NCI-H510A (cell line): ENCODE measurements at places on chromosomes 11 and 22.

- DNase-seq: no peak
These were observed 804 bp downstream of the ACER3 start for GRCh38 chr11:76861490-76861953.

GRCh38 chr22:46292173-46292572, 4.5 kb upstream of the GTSE1 start:
- DNase-seq: no peak

DNA sequence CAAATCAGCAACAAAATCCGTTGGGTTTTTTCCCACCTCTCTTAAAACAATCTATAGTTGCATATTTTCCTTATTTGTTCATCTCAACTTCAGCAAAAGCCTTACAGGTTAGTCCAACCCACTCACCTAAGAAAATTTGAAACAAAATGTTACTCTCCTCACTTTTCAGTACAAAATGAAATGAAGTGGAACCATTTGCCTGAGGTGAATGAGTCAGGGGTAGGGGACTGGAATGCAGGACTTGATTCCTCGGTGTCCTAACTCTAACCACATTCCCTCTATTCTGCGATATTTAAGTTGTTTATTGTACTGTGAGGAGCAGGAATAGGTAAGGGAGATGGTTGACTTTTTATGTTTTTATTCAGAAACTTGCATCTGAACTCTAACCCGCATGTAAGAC, 16.4 kb downstream of the ATP5MG start:
- DNase-seq: no peak

DNA sequence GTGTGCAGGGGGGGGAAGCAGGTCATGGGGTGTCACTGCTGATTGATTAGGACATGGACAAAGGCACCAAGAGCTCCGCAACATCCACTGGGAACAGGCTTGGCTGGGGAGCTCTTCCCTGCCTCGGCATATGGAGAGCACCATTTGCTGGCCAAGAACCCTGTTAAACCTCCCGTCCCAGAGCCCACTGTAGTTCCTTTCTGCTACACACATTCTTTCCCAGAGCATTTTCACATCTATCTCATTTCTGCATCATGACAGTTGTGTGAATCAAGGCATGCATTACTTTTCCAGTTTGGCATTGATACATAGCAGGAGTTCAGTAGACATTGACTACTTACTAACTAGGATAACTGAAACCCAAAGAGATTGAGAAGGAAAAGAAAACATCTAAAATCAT, 333.4 kb upstream of the B3GAT1 start:
- DNase-seq: no peak

DNA sequence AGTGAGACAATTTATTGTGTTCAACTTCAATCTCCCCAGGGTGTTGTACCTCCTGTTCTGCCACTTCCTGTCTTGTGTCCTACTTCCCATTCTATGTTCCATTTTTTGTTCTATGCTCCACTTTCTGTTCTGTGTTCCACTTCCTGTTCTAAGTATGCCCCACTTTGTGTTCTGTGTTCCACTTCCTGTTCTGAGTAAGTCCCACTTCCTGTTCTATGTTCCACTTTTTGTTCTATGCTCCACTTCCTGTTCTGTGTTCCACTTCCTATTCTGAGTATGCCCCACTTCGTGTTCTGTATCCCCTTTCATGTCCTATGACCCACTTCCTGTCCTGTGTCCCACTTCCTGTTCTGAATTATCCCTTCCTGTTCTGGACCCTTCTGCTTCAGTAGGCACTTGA, 732.7 kb downstream of the TBC1D22A start:
- DNase-seq: no peak

- DNase-seq: no peak
These were observed 91.3 kb downstream of the ZC3H12C start for GRCh38 chr11:110184456-110184855.

- DNase-seq: no peak
These were observed 13.9 kb upstream of the ATXN10 start for GRCh38 chr22:45657701-45658100.

- DNase-seq: no peak
These were observed 1431.4 kb upstream of the TENM4 start for GRCh38 chr11:80872116-80872728.

GRCh38 chr22:29882716-29883044, 294 bp upstream of the MTMR3 start:
- no peak for DNase-seq
